ENCODE measurements at places on chromosomes 1 and 21.

DNA sequence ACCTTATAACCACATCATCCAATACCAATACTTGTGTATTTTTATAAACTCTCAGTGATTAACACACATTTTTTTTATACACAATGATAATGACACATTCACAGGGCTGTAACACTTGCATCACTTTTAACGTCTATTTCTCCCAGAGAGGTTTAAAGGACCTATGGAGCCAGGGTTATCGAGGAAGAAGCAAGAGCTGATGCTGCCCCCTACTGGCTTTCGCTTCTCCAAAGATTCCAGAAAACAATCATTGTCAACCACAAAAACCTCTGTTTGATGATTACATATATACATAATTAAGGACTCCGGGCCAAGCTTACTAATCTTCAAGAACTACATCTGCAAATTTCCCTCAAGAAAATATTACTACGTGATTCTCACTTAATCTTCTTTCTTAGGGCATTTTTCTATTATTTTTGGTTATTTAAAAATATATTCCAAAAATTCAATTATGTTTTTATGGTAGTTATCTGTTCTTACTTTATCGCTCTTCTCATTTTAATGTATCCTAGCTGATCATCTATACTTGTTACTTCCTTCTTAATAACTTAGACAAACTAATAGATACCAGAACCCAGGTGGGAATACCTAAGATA, 214.5 kb downstream of the VAV3 start:
- DNase-seq = peak; percentile 18

GRCh38 chr1:243970077-243970476, 81.0 kb upstream of the ZBTB18 start:
- no peak for DNase-seq

DNA sequence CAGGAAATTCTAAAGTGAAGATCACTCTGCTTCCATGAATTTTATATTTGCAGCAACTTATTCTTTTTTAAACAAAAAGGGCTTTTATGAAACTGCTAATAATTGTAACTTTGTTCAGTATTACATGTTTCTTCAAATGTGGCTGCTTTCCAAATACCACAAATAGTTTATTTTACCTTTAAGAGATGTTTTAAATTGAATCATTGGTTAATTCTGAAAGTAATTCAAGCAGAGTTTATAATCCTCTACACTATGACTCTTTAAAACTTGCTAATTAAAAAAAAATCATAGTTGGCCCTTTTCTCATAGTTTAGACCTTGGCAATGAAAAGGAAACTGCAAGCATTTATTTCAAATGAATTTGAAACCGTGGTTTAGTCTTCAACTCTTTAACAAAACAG, 59.6 kb downstream of the SDCCAG8 start:
- DNase-seq = no peak

- DNase-seq = no peak
Measured at GRCh38 chr1:15510611-15511405, 13.2 kb downstream of the CASP9 start.

DNA sequence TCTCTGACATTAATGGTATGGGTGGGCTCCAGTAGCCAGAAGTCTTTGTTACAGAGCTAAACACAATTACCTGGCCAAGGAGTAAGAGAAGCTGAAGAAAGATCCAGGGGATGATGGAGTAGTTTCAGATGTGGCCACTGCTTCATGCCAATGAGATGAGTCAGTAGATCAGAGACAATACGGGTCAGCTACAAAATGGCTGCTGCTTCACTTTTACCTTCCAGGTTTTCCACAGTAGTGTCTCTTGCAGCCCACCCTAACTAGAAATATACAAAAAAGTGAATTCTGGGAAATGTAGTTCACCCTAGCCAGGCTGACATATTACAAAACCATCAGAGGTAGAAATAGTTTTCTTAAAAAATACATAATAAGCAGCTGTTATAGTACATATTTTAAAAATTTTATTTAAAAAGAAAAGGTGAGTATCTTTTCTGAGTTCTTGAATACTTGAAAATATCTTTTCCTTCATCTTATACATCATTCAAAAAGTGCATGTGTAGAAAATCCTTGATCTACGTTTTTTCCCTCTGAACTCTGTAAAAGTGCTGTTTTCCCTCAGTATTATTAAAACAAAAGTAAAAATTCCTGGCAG, 36.1 kb downstream of the LRIF1 start:
- DNase-seq = peak; percentile 9

DNA sequence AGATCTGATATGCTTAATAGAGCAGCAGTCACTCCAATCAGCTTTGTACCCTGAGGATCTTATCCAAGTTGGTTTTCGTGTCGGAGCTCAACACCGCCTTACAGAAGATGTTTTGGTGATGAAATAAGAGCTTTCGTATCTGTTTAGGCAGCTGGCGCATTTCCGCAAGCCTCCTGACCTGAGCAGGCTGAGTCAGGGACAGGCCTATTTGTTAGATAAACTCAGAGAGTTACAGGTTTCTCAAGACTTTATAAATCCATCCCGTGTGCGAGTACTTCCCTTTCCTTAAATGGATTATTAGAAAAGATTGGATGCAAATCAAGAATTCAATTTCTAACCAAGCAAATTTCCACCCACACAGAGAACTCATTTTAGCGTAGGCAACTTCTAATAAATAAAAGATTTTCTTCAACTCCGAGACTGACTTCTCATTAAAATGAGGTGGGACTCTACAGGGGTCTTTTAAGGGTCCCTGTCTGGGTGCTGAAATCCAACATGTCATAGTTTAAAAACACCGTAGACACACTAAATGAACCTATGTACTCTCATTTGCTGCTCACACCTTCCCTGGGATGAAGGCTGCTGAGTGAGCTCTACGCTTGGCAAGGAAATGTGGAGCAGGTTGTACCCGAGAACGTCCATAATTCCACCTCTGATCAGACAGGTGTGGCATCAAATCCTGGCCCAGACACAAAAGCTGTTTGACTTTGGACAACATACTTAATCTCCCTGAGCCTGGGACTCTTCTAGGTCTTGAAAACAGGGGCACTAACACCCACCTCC, 106.9 kb upstream of the F3 start:
- DNase-seq = no peak

DNA sequence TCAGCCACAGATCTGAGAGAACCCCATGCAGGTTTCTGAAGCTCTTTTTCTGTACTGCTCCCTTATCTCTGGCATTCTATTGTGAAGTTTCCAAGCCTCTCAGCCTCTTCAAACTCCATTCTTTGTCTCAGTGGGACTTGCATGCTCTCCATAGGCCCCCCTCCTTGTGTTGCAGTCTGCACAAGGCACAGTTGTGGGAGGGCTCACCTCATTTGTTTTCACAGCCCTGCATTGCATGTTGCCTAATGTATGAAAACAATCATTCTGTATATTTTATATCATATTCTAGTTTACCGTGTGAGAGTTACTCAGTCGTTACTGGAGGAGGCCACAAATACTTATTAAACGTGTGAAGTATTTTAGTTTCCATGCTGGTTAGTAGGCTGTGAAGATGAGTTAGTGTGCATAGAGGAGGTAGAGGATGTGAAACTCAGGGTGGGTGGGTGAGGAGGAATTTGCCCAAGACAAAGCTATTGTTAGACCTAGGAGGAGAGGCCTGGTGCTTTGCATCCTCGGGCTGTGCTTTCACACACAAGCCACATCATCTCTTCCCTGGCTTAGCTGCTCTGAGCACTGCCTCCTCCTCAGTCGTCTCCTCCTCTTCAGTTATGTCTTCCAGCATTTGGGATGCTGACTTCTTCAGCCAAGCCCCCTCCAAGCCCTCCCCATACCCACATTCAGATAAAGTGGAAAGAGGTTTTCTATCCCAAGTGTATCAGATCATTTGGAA, 7.8 kb upstream of the CHI3L2 start:
- no peak for DNase-seq

GRCh38 chr1:15053153-15053552, 100.4 kb upstream of the TMEM51 start:
- no peak for DNase-seq

GRCh38 chr1:89755591-89755990, 65.2 kb upstream of the LRRC8D start:
- no peak for DNase-seq

GRCh38 chr21:29181799-29182470, 51.5 kb downstream of the MAP3K7CL start:
- DNase-seq = peak; percentile 64

- peak; percentile 84 for DNase-seq
Measured at GRCh38 chr21:36917471-36918158, 48.9 kb downstream of the HLCS start.

- DNase-seq = no peak
Measured at GRCh38 chr21:17742181-17742580, 77.0 kb downstream of the C21orf91 start.

GRCh38 chr1:111842411-111842810, 86.7 kb downstream of the DDX20 start:
- DNase-seq = no peak

DNA sequence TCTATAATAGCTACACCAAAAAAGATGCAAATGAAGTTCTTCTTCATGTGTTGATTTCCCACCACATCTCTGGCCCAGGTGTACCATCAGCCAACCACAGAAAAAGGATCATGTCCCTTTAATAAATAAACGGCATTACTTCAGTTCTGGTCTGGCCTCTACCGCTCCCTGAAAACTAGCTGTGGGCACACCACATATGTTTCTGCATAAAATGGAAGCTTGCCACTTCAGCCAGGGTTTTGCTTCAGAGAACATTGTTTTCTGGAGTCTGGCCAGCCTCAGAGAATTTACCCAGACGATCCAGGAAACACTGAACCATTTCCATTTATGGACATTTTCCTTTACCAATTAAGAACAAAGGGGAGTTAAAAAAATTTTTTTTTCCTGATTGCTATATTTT, 5.8 kb upstream of the LAMC2 start:
- peak; percentile 87 for DNase-seq

- no peak for DNase-seq
Measured at GRCh38 chr1:80535466-80535865, 1265.3 kb upstream of the ADGRL2 start.

DNA sequence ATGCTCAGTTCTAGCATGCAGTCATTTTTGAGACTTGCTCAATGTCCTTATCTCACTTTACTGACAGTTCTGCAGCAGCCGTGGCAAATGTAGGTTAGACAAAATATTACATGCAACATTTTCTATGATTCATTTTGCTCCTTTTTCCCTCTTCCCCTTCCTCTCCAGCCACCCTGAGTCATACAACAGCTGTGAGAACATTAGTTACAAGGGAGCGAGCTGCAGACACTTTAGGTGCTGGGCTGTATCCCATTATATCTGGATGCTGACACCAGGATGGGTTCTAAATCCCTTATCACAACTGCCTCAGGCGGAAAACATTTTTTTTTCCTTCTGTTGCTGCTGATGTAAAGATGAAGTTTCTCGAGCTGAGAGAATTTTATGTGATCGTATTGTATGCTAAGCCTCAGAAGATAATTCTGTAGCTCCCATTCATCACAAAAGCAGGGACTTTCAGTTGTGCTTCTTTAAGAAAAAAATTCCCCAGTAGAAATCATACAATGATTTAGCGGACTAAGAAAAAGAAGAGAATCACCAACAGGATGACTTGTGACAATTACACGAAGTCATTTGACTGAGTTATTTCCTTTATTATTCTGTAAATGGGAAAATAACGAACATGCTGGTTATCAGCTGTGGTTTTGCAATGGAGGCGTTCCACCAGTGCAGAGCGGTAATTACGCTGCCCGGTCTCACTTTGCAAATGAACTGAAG, 345.0 kb downstream of the DISC1 start:
- no peak for DNase-seq

DNA sequence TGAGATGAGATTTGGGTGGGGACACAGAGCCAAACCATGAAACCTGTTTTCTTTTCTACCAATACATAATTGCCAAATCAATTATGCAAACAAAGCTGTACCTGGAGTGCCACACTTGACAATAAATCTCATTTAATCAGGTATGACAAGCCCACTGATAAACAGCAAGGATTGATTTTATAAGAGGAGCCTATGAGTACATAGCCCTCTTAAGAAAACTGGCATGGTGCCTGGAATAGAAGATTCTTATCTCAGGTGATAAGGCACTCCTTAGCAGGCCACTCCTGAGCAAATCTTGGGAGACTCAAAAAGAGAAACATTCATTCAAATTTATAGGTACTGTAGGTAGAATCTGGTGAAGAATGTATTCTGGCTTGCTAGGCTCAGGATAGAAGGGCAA, 28.6 kb upstream of the PDE4B start:
- DNase-seq = no peak

DNA sequence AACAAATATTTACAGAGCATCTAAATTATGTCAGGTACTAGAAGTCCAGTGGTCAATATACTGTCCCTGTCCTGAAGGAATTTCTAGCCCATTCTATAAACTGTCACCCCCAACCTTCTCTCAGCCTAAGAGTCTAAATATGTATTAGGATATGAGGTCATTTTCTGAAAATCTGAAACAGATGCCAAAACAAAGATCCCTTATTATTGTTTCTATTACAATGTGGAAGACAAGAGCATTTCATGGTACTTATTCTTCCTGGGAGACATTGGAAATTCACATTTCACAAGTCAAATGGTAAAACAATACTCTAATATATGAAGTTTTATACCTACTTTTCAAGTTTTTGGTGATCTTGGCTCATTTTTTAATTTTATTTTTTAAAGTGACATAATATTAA, 2.6 kb downstream of the CLCA1 start:
- no peak for DNase-seq

DNA sequence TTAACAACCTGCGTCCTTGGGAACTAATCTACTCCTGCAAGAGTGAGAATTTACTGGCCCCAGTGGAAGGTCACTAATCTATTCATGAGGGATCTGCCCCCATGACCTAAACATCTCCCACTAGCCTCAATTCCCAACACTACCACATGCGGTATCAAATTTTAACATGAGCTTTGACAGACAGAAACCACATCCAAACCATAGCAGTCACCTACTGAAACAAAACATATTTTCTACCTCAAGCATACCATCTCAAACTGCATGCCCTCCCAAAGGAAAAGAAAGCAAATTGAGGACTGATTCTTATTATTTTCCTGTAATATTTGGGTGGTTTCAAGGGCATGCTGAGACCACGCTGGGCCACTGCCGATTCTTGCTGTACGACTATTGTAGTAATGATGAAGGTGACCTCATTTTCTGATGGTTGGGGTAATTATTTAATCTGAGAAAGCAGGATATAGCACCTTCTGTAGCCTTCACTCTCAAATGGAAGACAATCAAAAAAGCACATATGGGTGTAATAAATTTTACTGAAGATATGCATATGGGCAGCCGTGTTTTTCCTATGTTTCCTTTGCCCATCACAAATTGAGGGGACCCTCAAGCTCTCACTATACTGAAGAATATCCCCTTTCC, 13.2 kb upstream of the GBP5 start:
- DNase-seq = no peak

GRCh38 chr1:182415789-182416188, 15.3 kb upstream of the TEDDM1 start:
- no peak for DNase-seq

GRCh38 chr1:3181956-3182355, 113.0 kb downstream of the PRDM16 start:
- DNase-seq = no peak

GRCh38 chr1:223246476-223247112, 103.5 kb upstream of the TLR5 start:
- no peak for DNase-seq

All from A549 (cell line).